ENCODE measurements at places on chromosomes 7 and 10. TPM values are rescaled to one million over a fixed set of nuclear protein-coding genes. Genes with fewer than 3 reads are reported as not detected.

- DNase-seq: no peak
These were observed 294.4 kb upstream of the BMPER start for GRCh38 chr7:33610918-33611317.

DNA sequence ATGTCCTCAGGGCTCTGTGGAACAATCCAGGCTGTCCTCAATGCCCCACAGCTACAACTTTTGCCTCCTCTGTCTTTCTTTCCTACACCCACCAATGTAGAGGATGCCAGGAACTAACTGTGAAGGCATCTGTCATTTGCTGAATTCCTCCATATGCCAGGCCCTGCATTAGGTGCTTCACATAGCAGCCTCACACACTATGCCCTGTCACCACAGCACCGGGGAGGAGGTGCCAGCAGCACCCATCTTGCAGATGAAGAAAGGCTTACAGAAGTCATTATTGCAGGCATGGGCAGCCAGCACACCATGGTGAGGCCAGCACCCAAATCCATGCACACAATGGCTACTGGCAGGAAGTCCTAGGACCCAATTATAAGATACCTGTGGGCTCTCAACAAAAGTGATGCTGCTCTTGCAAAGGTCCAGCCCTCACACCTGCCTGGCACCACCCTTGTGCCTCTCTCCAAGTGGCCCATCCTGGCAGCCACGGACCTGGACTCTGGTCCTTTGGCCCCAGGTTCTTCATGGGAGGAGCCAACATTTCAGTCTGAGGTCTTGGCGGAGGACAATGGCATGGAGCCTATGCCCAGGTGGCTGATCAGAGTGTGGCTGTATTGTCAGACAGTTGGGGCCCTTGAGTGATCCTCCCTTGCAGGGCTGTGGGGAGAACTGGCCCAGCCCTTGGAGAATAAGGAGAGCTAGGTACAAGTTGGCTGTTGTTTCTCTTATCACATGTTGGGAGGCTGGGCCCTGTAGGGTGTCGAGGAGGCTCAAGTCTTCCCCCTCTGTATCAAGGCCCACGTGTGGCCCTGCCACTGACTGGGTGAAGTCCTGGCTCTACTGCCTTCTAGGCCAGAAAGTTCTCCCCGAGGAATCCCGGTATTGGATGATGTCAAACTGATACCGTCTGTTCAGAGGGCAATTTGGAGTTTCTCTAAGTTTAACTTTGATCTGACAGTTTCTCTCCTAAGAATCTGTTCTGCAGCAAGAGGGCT lies 14.4 kb upstream of the MYL7 start:
- DNase-seq: no peak

MUC3A gene
- total RNA-seq: not detected

GRCh38 chr7:55374213-55374612 lies 9.1 kb downstream of the LANCL2 start:
- no peak for DNase-seq

DNA sequence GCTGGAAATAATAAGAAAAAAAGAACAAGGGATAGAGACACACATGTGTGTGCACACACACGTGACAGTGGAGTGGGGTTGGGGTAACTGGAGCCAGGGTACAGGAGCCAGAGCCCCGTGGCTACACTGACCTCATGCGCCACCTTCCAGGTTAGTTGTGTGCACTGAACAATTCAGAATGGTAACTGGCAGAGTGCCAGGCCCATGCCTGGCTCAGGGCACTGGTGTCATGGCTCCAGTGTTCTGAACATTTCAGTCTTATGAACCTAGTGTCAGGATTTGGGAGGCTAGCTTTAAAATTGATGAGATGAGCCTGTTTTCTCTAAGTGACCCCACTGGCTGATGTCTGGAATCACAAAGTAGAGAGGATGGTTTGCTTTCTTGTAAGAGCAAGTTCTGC lies 269.6 kb downstream of the SORCS3 start:
- DNase-seq: no peak

GRCh38 chr7:79137942-79138341 lies 315.5 kb downstream of the MAGI2 start:
- DNase-seq: peak; percentile 39

- no peak for DNase-seq
These were observed 43.7 kb downstream of the FGFBP3 start for GRCh38 chr10:91865562-91866081.

GRCh38 chr7:79531116-79531515 lies 77.6 kb upstream of the MAGI2 start:
- DNase-seq: no peak

GRCh38 chr10:22649390-22649841 lies 65.0 kb downstream of the PIP4K2A start:
- DNase-seq: peak; percentile 23

- DNase-seq: peak; percentile 58
These were observed 11.3 kb upstream of the INMT start for GRCh38 chr7:30740417-30741181.

DNA sequence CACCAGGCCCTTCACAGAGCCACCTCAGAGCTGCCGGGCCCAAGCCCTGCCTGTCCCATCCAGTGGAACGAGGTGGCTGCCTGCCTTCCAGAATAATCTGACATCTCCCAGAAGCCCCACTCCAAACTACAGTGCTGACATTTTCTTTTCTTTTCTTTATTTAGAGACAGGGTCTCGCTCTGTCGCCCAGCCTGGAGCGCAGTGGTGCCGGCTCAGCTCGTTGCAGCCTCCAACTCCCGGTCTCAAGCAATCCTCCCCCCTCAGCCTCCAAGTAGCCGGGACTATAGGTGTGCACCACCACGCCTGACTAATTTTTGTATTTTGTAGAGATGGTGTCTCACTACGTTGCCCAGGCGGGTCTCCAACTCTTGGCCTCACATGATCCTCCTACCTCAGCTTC lies 346 bp downstream of the TMEM270 start:
- no peak for DNase-seq

DNA sequence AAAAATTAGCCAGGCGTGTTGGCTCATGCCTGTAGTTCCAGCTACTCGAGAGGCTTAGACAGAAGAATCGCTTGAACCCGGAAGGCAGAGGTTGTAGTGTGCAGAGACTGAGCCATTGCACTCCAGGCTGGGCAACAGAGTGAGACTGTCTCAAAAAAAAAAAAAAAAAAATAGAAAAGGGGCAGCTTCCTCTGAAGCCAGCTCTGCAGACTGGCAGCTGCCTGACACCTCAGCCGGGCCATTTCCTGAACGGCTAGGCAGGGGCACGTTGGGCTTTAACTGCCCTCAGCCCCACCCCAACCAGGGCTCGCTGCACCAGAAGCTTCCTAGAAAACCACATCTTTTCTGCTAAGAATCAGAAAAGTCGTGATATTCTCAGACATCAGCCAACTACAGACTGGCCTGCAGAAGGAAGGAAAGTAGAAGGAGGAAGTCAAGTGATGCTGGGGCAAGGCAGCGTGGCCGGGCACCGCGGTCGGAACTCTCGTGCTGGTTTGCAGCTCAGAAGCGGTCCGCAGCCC lies 38.0 kb downstream of the PRKAG2 start:
- DNase-seq: no peak

DNA sequence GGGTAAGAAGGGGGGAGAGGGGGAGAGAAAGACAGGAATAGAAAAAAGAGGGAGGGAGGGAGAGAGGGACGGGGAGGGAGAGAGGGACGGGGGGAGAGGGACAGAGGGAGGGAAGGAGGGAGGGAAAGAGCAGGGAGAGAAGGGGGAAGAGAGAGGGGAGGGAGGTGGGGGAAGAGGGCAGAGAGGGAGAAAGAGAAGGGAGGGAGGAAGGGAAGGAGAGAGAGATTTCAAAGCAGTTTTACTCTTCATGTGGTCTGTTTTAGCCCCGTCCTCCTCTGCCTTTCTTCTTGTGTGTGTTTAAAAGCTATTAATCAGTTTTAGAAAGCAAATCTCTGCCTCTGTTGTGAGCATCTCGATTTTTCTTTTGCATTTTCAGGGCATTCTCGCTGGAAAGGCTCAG lies 237.0 kb downstream of the WDR37 start:
- no peak for DNase-seq

AP5Z1 gene
- total RNA-seq: 64.3 TPM

DNA sequence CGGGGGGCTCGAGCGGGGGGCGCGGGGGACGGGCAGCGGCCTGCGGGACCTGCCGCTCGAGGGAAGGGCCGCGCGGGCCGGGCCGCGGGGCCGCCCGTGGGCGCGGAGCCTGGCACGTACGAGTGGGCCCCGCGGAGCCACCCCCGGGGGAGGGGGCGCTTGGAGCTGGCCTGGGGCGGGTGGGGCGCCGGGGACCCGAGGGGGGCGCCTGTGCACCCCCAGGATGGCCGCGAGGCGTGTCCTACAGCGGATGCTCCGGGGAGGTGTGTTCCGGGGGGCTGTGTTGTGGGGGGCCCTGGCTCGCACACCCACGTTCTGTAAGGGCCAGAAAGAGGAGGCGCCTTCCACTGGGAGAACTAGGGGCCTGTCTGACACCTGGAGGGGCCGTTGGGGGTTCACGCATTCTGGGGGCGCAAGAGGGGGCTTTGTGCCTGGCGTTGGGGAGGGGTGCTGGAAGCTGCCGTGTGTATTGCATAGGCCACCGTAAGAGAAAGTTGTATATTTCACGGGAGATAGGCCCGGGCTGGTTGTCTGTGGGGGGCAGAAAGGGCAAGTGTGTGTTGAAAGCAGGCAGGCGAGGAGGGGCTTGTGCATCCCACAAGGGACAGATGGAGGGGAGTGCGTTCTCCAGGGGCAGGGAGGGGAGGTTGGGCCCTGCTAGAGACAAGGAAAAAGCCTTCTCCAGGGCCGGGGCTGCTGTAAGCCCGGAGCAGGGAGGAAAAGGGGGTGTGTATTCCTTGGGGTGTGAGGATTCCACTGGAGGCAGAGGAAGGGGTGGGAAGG lies 663 bp downstream of the VPS37D start:
- DNase-seq: peak; percentile 16

GRCh38 chr7:41134300-41135255 lies 568.3 kb downstream of the INHBA start:
- no peak for DNase-seq

Measured in endothelial cell of umbilical vein (primary cell).